ENCODE measurements at places on chromosomes 16 and 17.

GRCh38 chr16:13992322-13992721, 72.4 kb downstream of the ERCC4 start:
- DNase-seq, result no peak

- DNase-seq, result no peak
Measured at GRCh38 chr17:497241-498034, 144.8 kb upstream of the RPH3AL start.

- no peak for DNase-seq
Measured at GRCh38 chr17:78725448-78726021, 56.5 kb downstream of the CYTH1 start.

DNA sequence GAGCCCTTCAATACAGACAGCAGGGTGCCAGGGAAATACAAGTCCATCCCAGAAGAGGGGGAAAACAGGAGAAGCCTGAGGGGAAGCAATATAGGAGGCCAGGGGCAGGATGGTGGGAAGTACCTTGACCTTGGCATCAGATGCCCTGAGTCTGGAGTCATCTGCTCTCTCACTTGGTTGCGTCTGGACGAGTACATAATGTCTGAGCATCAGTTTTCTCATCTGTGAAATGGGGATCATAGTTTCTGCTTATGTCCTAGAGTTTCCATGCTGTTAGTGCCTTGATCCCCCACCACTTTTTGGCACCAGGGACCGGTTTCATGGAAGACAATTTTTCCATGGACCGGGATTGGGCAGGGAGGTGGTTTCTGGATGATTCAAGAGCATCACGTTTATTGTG, 2.3 kb downstream of the STAT5A start:
- DNase-seq, result no peak

- no peak for DNase-seq
Measured at GRCh38 chr17:32266051-32266388, 388 bp downstream of the RHBDL3 start.

DNA sequence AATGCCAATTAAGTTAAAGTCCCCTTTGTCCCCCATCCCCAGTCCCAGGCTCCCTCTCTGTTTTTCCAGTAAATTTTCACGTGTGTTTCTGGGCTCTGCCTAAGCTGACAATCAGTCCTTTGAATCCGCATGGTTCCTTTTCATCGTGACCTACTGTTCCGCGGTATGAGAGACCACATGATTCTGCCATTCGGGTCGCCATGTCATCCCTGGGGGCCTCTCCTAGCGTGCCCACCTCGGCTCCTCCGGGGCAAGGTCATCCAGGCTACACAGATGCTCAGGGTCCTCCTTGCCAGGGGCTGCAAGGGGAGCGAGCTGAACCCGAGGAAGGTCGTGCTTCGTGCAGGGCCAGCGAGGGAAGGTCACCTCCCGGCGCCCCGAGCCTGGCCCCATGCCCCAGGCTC, 157.6 kb downstream of the RAB11FIP4 start:
- no peak for DNase-seq

DNA sequence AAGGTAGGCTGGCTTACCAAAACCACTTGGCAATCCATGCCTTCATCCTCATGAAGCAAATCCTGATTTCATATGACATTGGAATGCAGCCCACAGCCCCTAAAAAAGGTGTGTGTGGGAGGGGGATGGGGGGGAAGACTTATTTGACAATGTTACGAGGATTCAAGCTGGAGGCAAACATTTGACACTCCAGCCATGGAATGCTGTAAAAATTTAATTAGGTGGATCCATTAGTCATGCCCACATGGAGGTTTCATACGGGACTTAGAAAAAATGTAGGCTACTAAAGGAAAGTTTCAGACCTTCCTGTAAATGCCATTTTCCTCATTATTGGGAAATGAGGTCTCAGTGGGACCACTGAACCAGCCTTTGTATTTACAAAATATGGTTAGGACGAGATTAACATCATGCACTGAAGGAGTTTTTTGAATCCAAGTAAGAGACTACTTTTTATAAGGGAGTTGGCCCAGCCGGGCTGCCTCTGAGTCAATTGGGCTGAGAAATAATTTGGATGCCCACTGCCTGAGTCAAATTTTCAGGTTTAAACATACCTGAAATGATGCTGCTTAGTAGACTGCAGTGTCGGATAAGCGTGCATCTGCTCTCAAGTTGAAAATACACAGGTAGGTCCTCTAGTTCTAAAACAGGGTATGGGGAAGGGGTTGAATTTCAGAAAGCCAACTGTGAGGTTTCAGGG, 44.6 kb upstream of the MAF start:
- no peak for DNase-seq

Measured in fibroblast of gingiva (primary cell).